ENCODE measurements at places on chromosomes 3 and 15. TPM values are rescaled to one million over a fixed set of nuclear protein-coding genes. Genes with fewer than 3 reads are reported as not detected.

Gene CA12
- total RNA-seq, result 5.8 TPM

DNA sequence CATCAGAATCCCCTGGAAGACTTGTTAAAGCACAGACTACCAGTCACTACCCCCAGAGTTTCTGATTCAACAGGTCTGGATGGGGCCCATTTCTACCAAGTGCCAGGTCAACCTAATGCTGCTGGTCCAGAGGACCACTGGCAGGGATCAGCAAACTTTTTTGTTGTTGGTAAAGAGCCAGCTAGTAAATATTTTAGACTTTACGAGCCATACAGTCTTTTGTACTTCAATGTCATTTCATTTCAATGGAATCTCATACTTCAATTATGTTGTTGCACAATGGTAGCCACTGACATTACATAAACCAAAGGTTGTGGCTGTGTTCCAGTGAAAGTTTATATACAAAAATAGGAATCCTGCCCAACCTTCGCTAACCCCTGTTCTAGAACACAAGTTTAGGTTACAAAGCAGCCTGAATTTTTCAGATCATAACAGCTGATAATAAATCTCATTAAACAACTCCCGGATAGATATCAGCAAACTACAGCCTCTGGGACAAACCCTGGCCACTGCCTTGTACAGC is 28.7 kb downstream of the ULK4 start:
- DNase-seq, result no peak

DNA sequence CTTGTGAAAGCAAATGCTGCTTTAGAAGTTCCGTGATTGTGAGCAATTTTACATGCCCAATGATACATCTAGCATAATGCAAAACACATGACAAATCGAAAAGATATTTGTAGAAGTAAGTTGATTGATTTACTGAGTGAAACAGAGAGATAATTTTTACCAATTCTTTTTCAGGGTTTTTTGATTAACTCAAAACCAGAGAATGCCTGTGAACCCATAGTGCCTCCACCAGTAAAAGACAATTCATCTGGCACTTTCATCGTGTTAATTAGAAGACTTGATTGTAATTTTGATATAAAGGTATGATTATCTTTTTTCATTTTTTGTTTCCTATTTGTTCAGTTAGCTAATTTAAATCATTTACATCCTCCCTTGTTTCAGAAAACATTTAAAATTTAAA is 58.8 kb downstream of the RNF13 start:
- no peak for DNase-seq

Gene EAF2
- total RNA-seq, result 16.4 TPM

Gene NR1I2
- total RNA-seq, result 0.11 TPM

DNA sequence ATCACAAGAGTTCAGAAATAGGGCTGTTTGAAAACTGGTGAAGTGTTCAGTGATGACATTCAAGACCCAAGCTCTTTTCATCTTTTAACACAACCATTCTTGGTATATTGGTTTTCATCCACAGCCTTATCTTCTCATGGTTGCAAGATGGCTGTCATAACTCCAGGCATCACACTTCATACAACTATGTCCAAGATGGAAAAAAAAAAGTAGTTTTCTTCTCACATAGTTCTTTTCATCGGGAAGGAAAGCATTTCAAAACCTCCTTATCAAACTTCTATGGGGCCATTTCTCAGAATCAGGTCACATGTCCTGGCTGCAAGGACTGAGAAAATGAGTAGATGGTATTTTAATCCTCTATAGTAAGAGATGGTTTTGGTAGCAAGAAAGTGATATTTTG is 21.1 kb upstream of the MFSD1 start:
- DNase-seq, result no peak

- no peak for DNase-seq
These were observed 13.2 kb upstream of the GPR160 start for GRCh38 chr3:170024581-170024980.

DNA sequence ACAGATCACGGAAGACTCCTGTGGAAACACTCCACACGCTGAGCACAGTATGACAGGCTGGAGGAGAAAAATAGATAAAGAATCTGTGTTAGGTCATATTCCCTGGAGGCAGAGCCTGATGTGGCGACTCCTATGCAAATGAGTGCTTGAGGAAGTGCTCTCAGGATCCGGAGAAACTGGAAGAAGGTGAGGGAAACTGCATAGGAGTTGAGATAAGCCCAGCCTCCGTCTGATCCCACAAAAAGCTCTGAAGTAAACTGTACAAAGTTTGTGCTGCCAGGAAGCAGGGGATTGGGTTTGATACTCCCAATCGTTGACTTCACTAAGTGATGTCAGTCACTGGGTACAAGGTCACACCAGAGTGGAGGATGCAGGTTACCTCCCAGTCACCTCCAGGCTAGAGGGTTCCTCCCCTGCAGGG is 33.4 kb downstream of the OSBPL10 start:
- DNase-seq, result no peak

Gene XYLB
- total RNA-seq, result 8.1 TPM

Gene GOLGA8O
- 1.7 TPM for total RNA-seq

GRCh38 chr3:66819993-66820501 is 178.1 kb upstream of the KBTBD8 start:
- no peak for DNase-seq

GRCh38 chr3:165144271-165144670 is 51.9 kb downstream of the SLITRK3 start:
- DNase-seq, result no peak

DNA sequence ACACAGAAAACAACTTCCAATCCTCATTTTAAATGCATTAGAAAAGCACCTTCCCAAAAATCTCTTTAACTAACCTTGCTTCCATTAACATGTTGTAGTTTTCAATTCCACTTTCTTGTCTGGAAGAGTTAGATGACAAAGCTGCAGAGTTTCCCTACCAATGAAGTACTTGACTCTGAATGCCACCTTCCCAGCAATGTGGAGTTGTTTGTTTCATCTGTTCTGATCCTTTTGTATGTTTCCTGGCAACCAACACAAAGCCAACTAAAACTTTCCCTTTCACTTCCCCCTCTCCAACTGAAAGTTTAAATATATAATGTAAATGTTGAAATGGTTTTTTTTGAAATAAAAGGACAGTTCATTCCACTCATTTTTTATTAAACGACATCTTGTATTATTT is at the start of gene WDR49:
Gene WDR49 (minus strand): TSS at position 183 of the 400 bp plus-strand sequence. CDS start 517 bp downstream, outside the sequence.
- no peak for DNase-seq

GRCh38 chr3:18725668-18726407 is 300.7 kb upstream of the SATB1 start:
- DNase-seq, result no peak

DNA sequence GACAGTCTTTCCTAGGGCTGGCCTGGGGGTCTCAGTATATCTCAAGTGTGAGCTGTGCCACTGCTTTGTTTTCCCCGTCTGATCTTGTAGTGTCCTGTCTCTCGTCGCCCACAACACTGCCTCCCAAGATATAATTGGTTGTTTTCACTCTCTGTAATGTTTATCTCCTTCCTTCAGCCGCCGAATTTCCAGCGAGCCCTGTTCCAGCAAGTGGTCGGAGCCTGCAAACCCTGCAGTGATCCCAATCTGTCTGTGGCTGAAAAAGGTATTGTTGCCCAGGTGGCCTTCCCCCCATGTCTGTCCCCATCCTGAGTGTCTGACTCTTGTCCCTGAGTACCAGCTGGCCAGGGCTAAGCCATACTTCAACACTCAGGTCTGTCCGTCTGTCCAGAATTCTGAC is 9.5 kb upstream of the MANF start:
- DNase-seq, result no peak

GRCh38 chr15:67743558-67743957 is 81.8 kb upstream of the SKOR1 start:
- no peak for DNase-seq

DNA sequence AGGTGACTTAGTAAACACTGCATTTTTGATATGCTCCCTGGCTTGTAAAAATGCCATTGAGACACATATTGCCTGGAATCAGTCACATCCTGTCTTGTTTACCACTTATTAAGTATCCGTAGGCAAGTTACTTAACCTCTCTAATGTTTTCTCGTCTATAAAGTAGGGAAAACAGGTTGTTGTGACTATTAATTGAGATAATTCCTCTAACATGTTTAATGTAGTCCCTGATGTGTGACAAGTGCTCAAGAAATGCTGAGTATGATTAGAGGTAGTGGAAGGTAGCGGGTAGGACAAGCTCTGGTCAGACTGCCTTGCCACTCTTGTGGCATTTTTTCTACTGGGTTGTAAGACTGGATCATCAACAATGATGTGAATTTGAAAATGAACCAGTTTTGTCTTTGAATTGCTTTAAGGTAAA is 54.1 kb downstream of the NFKBIZ start:
- DNase-seq, result peak; percentile 11

Gene NANOGP8
- 0.53 TPM for total RNA-seq

DNA sequence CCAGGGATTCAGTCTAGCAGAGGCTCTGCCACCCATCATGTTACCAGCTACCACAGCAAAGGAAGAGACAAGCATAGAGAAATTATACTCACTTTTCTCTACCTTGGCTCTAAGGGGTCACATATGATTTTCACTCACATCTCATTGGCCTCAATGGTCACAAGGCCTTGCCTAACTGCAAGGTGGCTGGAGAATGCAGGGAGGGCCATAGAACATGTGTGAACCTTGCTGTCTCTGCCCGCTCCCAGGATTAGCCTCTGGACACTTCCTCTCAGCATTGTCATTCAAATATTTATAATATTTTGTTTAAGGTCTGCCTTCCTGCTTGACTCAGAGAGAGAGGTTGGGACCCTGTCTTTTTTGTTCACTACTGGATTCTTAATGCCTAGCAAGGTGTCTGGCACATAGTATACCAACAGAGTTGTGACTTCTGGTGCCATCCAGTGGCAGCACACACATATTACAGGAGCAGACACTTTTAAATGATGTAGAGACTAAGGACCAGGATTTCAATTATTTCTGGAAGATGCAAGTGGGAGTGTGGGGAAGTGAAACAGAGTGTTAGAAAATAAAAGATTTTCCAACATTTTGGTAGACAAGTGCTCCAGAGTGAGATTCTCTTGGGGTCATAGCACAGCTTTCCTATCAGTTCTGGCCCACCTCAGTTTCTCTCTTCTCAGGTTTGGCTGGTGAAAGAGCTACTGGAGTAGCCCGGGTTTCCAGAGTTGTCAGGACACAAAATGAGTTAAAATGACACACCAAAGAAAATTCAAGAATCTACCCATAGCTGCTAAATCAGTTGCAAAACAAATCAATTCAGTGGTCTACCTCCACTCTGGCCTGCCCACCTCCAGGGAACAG is 119.0 kb upstream of the RASGRP1 start:
- DNase-seq, result no peak

GRCh38 chr3:6260551-6261191 is 600.2 kb upstream of the GRM7 start:
- no peak for DNase-seq

GRCh38 chr3:49495023-49495422 is 25.0 kb downstream of the DAG1 start:
- DNase-seq, result no peak

- DNase-seq, result no peak
These were observed 20.4 kb downstream of the BMF start for GRCh38 chr15:40087991-40088928.

Gene ZNF619
- 7.6 TPM for total RNA-seq

DNA sequence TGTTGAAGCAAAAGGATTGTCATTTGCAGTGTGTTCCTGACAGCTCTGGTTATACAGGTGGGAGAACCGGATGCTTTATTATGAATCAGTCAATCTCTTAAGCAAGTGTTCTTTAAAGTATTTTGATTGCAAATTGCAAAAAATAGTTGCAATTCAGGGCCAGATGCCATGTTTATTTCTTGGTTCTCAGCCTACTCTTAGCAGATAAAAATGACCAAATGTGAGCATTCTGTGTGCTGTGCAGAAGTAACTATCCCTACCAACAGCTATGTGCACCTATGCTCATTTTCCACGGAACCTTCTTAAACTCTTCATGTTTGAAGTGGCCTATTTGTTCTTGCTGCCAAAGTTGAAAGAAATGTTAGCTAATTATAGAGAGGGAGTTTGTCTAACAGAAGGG is 262.3 kb upstream of the RASGRP1 start:
- no peak for DNase-seq

GRCh38 chr3:86967062-86967461 is 23.9 kb downstream of the VGLL3 start:
- no peak for DNase-seq

DNA sequence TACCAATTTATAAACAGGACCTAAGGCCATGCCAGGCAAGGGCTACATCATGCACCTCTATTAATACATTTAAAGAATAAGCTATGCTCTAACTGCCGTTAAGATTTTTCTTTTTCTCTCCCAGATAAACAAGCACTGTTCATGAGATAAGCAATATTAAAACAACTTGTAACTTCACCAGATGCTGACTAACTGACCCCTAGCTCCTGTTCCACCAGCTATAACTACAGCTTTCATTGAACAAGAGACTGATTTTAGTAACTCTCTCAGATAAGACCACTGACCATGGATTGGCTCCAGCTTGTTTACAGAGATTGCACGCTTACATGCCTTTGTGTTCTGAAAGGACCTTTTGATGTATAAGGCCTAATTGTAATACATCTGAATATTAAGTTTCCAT is 540.7 kb upstream of the NECTIN3 start:
- DNase-seq, result no peak

DNA sequence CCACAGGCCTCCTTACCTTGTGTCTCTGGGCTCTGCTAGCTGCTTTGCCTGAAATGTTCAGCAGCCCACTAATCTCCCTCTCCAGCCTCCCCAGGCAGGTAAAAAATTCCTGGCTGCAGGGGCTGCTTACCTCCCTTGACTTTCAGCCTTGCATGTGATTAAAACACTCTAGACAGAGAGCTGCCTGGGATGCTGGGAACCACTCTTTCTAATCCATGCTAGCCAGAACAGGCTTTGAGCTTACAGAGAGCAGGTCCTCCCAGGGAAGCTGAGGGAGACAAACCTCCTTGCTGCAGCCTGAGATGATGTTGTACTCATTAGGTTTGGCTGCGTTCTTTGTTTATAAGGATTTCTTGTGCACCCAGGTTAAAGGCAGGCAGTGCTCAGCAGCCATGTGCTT is 33.7 kb upstream of the LIPC start:
- DNase-seq, result no peak

Gene GPR149
- total RNA-seq, result not detected

DNA sequence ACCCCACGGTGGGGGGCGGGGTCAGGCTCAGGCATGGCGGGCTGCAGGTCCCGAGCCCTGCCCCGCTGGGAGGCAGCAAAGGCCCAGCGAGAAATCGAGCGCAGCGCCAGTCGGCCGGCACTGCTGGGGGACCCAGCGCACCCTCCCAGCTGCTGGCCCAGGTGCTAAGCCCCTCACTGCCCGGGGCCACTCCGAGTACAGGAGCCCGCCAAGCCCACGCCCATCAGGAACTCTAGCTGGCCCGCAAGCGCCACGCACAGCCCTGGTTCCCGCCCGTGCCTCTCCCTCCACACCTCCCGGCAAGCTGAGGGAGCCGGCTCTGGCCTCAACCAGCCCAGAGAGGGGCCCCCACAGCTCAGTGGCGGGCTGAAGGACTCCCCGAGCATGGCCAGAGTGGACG is 29.2 kb downstream of the SCAPER start:
- DNase-seq, result no peak

- no peak for DNase-seq
These were observed 30.9 kb upstream of the C15orf39 start for GRCh38 chr15:75170711-75171341.

Gene TNFSF10
- 74.0 TPM for total RNA-seq

Data from urinary bladder (tissue), 4 donors.